RWPE1 (cell line): ENCODE measurements at places on chromosomes 1 and 21.

DNA sequence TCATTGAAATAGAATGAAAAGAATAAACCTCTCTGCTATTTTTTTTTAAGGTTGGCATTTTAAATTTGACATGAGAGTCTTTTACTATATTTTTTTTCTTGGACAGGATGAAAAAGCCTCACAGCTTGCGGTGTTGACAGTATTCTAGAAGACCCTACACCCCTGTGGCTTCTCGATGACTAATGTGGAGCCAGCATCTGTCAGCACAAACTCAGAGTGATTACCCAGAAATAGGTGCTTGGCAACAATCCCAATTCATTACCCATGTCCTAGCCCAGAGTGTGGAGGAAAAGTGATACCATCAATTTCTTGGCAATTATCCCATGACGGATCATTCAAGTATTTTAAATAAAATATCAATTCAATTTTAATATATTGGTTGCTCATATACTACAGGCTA is 186.8 kb upstream of the MAP1LC3C start:
- DNase-seq = no peak

DNA sequence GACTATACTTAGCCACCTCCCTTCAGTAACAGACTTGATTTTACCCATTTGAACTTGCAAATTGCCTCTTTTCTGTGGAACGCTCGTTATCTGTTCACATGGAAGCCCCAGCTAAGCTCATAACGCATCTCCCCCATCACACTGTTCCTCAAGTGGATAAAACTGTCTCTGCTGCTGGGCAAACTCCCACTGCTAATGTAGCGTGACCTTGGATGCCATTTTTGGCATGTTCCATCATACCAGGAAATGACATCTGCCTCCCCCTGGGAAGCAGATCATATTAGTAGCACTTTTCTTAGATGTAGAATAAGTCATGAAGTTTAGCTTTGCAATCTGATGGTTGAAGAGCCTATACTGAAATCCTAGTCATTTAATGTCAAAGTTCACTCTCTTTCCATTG is 528.7 kb upstream of the PLXNA2 start:
- no peak for DNase-seq

DNA sequence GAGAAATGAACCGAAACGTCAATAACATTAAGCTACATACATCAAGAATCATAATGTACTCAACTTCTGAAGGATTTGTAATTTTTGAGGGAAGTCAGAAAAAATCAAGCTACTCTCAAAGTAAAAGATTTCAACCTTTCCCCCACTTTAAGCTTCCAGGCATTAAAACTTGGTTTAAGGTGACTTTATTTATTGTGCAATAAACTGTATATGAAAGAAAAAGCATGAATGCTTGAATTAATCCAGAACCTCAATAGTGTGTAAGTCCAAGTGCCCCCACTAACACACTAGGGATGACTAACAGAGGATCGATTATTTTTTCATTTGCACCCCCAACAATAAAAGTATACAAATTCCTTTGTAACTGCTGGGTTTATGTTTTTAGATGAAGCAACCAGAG is 10.9 kb downstream of the GART start:
- DNase-seq = no peak

GRCh38 chr1:2429780-2430591 is 17.6 kb upstream of the PEX10 start:
- no peak for DNase-seq

- DNase-seq = no peak
These were observed 569.0 kb downstream of the LTN1 start for GRCh38 chr21:28423521-28424190.

GRCh38 chr1:8407652-8408051 is 89.7 kb downstream of the SLC45A1 start:
- DNase-seq = no peak

GRCh38 chr1:232547938-232548484 is 81.9 kb downstream of the SIPA1L2 start:
- DNase-seq = no peak
